Cardiac fibroblast (primary cell): ENCODE measurements at places on chromosomes 2 and 18.

DNA sequence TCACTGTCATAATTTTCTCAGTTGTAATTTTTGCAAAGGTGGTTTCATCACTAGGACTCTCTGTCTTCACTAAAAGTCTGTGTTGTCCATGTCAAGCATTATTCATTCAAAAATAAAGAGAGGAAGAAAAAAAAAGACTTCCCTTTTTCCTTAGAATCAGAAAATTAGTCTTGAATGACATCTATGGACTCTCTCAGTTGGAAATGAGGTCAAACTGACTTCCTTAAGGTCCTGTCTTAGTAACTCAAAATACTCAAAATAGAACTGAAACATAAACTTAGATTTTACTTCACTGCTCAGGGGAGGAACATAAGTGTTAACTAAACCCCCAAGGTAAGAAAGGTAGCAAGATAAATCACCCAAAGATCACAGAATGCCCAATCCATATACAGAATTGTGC, 2.2 kb upstream of the ZNF407 start:
- no peak for DNase-seq

GRCh38 chr2:217864963-217865772, 137.6 kb downstream of the TNS1 start:
- DNase-seq, result no peak

- DNase-seq, result no peak
Measured at GRCh38 chr2:206570199-206570598, 72.1 kb upstream of the FAM237A start.

DNA sequence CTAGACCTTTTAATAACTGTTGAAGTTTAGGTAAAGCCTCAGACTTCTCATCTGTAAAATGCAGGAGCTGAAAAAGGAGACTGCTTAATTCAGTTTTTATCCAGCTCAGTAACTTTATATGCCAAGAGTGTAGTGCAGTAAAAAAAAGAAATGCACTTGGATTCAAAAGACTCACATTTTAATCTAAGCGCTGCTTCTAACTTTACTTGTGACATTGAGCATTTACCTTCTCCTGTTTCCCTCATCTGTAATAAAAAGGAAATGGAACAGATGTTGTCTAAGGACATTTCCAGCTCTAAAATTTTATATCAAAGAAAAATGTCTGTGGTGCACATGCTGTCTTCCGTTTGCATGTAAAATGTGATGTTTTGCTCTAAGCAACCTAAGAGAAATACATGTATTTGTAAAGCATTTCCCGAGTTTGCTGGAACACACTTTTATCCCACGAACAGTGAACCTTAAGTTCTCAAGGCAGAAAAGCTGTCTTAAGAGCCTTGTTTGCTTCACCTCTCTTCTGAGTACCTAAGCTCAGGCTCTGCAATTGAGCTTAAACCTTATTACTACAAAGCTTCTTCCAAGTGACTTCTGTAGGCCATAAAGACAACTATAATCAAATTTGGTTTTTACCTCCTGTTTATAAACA, 24.2 kb upstream of the TANK start:
- DNase-seq, result no peak

- DNase-seq, result no peak
Measured at GRCh38 chr18:35778850-35779627, 193.4 kb upstream of the RMP24 start.

GRCh38 chr2:8324164-8324856, 357.5 kb upstream of the ID2 start:
- DNase-seq, result no peak
